Panc1 (cell line): ENCODE measurements at places on chromosomes 3 and 15.

DNA sequence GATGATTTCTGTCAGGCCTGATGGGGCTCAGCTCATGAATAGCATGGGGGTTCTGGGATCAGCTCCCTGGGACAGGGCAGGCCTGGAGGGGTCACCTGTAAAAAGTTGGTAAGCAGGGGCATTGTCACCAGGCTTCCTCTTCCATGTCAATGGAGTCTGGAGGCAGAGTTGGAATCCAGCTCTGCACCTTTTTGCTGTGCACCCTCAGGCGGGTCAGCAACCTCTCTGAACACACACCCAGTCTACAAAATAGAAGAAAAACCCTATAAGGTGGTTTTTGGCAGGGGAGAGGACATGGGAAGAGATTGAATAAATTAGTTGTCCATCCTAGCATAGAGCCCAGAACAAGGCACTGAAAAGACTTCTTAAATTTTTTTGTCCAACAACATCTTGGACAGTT lies 77.2 kb upstream of the NR2E3 start:
- DNase-seq = no peak

DNA sequence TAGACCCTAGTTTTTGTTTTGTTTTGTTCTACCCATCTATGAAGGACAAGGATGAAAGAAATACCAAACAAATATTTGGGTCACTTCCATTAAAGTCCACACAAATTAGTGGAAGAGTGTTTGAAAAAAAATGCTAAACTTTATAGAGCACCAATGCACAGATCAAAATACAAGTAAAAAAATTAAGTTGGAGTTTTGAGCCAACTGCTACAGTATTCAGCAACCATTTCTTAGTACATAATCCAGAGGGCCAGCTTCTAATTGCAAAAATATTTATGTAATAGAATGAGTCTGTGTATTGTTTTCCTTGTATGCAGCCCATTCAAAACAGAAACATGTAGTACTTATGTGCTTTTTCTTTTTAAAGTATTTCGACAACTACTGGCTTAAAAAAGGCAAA lies 121.1 kb downstream of the CBLB start:
- no peak for DNase-seq

DNA sequence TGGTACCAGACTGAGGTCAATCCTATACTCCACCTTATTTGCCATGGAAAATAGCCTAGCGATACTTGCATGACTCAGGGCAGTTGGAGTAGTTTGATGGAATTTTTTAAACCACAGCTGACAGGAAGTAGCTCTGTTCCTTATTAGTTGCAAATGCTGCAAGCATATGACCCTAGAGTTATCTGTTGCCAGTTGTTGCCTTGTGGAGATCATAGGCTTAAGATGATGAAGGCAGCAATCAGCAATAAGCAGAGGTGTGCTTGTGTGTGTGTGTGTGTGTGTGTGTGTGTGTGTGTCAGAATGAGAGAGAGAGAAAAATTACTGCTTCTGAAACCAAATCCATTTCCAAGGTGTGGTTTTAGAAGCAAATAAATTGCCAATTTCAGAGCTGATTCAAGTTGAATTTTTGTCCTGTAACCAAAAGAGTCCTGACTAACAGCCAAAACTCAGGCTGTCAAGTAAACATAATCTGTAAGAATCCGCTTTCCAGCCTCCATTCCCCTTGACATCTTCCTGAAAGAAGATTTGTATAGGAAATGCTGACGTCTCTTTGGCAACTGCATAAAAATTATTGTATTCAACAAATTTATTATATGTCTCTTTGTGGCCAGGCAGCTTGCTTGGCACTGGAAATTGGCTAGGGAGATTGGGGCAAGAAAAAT lies 141.2 kb downstream of the SERPINI1 start:
- no peak for DNase-seq

DNA sequence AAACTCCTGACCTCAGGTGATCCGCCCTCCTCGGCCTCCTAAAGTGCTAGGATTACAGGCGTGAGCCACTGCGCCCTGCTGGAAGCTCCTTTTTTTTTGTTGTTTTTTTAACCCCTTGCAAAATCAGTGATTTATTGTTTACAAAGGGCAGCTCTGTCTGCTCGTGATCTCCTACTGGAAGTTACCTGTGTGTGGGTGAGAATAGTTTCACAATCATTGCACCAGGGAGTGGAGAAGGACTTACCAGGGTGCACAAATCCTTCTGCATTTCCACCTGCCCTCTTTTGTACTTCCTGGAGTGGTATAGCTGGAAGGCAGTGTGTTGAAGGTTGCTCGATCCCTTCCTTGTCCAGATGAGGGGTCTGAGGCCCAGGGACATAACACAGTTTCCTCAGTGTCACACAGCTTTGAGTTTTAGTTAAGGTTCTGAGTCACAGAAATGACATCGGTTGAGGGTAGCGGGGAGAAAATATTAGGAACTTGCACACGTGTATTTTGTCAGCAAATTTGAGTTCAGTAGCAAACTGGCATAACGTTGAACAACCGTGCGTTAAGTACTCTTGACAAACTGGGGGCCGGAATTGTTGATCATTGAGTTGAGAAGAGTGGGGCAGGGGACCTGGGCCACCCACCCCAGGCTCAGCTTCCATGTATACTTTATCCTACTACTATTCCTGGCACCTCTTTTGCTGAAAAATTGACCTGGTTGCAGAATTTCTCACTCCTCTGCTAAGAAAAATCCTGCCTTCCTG lies 11.3 kb upstream of the TRAK1 start:
- no peak for DNase-seq

- no peak for DNase-seq
These were observed 151.0 kb upstream of the MLF1 start for GRCh38 chr3:158419820-158420653.

- no peak for DNase-seq
These were observed 67.9 kb upstream of the UBE2E2 start for GRCh38 chr3:23135026-23135785.

DNA sequence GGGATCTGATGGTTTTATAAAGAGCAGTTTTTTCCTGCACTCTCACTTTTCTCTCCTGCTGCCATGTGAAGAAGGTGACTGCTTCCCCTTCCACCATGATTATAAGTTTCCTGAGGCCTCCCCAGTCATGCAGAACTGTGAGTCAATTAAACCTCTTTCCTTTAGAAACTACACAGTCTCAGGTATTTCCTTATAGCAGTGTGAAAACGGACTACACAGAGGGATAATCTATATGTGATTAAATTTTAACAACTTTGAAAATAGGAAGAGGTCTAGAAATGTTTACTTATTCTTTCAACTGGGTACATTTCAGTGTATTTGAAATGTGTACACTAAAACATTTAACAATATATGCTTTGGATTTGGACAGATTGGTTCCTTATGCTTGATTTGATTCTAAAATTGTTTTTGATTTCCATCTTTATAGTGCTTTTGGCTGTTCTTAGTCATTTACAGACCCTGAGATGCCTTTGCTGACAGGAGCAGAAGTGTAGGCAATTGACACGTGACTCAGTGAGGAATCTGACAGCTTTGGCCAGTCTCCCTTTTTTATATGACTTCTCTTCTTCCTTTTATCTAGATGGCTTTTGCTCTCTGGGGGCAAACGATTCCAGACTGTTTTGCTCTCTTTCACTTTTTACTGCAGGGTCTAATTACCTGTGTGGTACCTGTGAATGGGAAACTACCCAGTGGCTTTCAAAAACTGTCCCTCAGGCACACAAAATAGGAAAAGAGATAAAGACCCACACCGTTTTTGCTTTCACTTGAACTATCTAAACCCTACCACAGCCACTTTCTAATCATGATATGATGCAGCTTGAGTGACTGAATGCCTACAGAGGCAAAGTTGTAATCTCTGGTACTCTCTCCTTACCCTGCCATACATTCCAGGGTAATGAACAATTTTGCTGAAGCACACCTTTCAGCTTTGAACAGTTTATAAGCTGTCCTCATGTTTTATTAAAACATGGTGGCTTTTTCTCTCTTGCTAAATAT lies 422.6 kb downstream of the ROBO1 start:
- no peak for DNase-seq

GRCh38 chr3:81198216-81198615 lies 563.2 kb downstream of the GBE1 start:
- DNase-seq = no peak

- no peak for DNase-seq
These were observed 705.3 kb upstream of the NAALADL2 start for GRCh38 chr3:174153871-174154270.

DNA sequence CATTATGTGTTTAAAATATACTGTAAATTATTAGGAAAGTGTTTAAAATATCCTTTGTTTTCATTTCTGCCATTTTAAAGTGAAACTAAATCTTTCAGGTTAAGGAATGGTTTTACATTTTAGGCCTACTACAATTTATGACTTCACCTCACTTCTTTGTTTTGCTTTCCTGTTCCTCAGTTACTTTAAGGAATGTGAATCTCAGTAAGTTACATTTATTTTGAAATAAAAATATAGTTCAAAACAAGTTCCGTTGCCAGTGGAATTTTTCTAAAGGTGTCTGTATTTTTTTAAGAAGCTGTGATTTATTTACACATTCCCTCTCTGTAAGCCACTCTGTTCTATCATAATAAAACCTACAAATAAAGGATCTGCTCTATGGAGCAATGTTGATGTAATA lies 630.9 kb upstream of the AGTR1 start:
- DNase-seq = no peak

- DNase-seq = no peak
These were observed 311.5 kb downstream of the RORA start for GRCh38 chr15:60917461-60918145.

- no peak for DNase-seq
These were observed 54.4 kb upstream of the KIF23 start for GRCh38 chr15:69359722-69360121.

DNA sequence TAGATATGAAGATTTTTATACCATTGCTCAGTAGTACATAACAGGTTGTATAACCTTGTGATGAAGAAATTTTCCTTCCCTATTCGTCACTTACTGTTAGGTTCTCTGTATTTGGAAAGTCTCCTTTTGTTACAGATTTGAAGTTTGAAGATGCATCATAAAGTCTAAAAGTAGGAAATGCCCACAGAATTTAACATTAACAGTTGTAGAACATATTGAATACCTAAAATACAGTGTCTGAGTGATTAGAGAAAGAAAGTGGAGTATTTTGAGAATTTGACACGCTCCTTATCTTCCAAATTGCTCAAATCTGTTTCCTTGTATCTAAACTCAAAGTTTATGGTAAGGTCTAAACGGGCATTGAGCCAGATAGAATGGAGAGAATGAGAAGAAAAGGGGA lies 111.3 kb downstream of the MBNL1 start:
- no peak for DNase-seq

GRCh38 chr3:195394024-195394423 lies 48.8 kb downstream of the ACAP2 start:
- DNase-seq = no peak

DNA sequence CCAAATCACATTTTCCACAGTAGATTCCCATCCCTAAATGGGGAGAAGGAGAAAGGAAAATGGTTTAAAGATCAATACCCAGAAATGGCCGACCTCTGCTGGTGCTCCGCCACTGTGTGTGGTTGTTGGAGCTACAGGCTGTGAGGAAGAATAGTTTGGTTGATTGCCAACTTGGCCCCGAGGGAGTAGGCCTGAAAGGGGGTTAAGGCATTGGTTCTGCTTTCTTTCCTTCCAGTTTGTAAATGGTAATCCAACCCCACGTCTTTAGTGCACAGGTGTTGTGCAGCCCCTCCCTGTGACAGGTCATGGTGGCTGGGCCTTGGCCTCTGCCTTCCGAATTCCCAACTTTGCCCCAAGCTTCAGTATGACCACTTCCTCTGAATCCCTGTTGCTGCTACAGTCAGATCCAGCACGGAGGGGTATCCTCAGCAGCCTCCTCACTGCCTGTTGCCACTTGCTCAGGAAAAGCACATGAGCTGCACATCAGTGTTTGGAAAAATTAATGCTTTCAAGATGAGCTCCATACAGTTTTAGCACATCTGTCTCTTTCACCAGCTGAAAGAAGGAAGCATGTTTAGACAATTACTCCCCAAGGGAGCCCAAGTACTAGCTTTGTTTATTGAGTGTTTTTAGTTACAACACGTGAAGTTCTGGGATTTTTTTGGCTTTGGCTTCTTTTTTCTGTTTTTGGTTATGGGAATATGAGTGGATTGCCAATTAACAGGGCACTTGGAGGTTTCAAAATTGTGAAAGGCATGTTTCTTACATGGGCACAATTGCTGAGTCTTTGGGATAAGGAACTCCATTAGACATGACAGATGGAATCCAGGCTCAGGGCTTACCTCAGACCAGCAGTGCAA lies 92.3 kb upstream of the ROPN1 start:
- DNase-seq = no peak

GRCh38 chr3:22885574-22886341 lies 317.4 kb upstream of the UBE2E2 start:
- no peak for DNase-seq

DNA sequence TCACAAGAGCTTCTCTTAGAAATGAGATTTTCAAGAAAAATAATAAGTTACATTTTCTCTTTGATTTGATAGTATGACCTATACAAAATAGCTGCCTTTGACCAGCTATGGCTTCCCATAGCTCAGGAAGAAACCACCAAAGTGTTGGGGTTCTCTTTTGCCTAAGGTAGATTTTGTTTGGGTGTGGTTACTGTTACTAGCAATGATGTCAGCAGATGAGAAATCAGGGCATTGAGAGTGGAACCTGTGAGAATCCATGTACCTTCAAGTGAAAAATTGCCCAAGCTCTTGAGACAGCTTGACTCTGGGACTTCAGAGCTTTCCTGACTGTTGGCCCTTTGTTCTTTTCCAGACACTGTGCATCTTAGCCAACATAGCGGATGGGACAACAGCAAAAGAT lies 45.6 kb downstream of the NME9 start:
- DNase-seq = no peak

DNA sequence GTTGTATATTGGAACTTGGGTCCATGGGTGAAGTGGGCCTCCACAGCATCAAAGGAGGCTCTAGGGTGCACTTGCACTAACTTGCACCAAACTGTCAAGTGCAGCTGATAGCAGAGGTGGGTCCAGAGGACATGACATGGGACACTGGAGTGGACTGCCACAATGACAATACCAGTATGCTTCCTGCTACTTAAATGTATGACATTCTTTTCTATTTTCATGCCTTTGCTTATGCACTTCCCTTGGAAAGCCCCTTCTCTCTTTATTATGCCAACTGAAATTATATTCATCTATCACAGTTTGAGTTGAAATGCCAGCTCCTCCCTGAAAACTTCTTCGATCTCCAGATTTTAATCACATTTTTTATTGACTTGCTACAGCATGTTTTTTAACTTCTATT lies 101.8 kb downstream of the CFAP20DC start:
- no peak for DNase-seq

GRCh38 chr3:112460519-112461195 lies 38.6 kb downstream of the BTLA start:
- no peak for DNase-seq

GRCh38 chr15:98121536-98121935 lies 161.0 kb downstream of the ARRDC4 start:
- no peak for DNase-seq
